ENCODE measurements at places on chromosomes 4 and X. TPM values are rescaled to one million over a fixed set of nuclear protein-coding genes. Genes with fewer than 3 reads are reported as not detected.

- no peak for DNase-seq
Measured at GRCh38 chrX:71210816-71211215, 12.2 kb upstream of the GJB1 start.

GRCh38 chr4:123380728-123381716 is 15.6 kb upstream of the SPRY1 start:
- no peak for DNase-seq

GRCh38 chr4:158193171-158193749 is 17.0 kb upstream of the TMEM144 start:
- peak; percentile 54 for DNase-seq

GRCh38 chrX:45788941-45789348 is 588.3 kb upstream of the DIPK2B start:
- peak; percentile 70 for DNase-seq

DNA sequence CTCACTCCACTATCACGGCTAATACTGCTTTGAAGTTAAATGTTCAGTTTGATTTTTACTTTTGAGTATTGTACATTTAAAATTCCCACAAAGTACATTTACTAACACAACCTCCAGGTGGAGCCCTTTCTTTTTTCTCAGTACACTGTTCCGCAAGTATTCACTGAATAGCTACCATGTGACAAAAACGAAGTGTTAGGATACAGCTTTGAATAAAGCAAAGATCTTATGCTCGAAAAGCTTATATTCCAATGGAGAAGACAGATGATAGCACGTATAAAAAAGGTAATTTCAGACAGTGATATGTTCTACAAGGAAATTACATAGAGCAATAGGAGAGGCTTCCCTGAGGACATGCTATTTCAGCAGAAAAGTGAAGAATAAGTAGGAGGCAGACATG is 60.7 kb upstream of the ABCG2 start:
- peak; percentile 71 for DNase-seq

GRCh38 chrX:118693843-118694242 is 33.6 kb upstream of the IL13RA1 start:
- DNase-seq, result no peak

DNA sequence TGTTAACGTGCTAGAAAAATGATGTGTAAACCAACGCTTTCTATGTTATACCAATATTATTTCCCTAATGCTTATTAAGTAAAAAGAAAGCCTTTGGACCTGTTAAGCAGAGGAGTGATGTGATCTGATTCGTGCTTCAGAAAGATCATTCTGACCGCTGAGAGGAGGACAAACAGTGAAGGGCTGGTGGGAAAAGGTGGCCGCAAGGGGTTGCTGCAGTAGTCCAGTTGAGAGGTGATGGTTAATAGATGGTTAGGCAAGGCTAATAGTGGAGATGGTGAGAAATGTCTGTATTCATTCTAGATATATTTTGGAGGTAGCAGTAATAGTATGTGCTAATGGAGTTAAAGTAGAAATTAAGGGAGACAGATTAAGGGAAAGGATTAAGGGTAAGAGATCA is 12.9 kb upstream of the VGLL1 start:
- peak; percentile 23 for DNase-seq

DNA sequence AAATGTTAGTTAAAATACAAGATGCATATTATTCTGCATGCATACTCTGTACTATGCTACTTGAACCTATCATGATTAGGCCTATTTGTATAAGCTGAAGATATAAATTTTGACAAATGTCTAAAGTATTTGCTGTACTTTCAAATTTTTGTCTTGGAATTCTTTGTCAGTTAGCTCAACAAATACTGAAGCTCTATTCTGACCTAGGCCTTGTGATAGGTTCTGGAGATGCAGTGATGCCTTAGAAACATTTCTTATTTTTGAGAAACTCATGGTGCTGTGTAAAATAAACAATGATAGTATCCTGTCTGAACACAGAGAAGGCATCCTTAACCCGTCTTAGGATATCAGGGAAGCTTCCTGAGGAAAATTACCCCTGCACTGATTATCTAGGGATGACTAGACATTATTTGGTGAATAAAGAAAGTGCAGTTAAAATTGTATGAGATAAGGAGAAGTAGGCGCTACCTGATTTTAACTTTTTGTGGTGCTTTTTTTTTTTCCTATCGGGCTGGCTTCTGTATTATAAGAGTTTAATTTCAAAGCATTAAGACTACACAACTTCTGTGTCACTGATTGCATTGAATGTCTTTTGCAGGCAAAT is 43.4 kb downstream of the MOB1B start:
- no peak for DNase-seq

DNA sequence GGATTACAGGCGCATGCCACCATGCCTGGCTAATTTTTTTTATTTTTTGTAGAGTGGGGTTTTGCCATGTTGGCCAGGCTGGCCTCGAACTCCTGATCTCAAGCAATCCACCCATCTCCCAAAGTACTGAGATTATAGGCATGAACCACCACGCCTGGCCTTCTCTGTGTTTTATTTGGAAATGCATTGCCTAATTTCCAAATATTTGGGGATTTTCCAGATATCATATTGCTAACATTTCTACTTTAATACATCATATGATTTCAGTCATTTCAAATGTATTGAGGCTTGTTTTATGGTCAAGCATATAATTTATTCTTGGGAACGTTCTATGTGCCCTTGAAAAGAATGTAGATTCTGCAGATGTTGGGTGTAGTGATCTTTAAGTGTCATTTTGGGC is 38.8 kb downstream of the FGF2 start:
- DNase-seq, result no peak

DNA sequence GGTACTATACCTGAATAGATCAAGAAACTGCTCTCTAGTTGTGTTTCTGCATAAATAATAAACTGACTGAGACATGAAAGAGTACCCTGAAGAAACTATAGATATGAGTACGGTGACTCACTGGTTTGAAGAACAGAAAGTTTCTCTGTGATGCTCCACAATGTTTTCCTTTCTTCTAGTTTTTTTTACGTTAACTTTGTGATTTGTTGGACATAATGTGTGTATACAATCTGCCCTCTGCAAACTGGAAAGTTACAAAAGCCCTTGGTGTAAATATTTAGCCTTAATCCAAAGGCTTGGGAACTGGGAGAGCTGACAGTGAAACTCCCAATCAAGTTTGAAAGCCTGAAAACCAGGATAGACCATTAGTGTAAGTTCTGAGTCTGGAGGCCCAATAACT is 31.6 kb upstream of the PAPSS1 start:
- DNase-seq, result no peak

DNA sequence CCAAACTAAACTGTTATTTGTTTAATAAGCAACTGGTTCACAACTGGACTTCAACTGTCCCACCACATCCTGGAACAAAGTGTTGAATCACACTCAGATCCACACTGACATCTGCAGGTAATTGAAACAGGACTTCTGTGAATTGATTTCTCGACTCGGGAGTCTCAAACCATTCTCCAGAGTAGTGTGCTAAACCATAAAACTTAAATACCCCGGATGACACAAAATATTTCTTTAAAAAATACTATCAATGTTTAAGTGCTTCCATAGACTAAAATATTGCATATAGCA is 95.4 kb upstream of the PLAC1 start:
- no peak for DNase-seq

DNA sequence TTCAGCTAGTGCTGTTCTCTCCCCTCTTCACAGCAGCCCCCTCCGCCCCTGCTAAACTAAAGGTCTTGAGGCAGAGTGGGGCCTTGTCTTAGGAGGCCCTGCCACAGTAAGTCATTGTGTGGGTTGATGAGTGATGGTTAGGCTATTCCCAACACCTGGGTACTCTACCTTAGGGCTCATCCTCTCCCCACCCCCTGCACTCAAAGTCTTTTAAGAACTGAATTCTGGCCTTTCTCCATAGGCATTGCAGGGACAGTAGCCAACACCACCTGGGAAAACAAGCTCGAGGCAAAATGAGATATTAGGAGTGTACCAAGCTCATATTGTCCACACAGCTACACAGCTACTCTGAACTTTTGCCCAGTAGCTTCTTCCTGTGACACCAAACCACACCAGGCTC is 42.5 kb downstream of the RAB40AL start:
- no peak for DNase-seq

- DNase-seq, result no peak
Measured at GRCh38 chr4:88027611-88028608, 20.5 kb downstream of the PKD2 start.

GRCh38 chrX:27675493-27675892 is 85.3 kb downstream of the DCAF8L2 start:
- DNase-seq, result no peak

- DNase-seq, result no peak
Measured at GRCh38 chr4:1763070-1763549, 30.0 kb upstream of the FGFR3 start.

- DNase-seq, result peak; percentile 25
Measured at GRCh38 chr4:158769175-158769921, 522 bp downstream of the FNIP2 start.

The KLHL34 gene
- total RNA-seq, result not detected

The PARM1 gene
- 1.1 TPM for total RNA-seq

The RADX gene
- total RNA-seq, result not detected

The PRDX4 gene
- total RNA-seq, result 89.7 TPM

The RHOXF2 gene
- not detected for total RNA-seq

The STS gene
- 2.6 TPM for total RNA-seq

The CLTRN gene
- total RNA-seq, result 0.13 TPM

The FSTL5 gene
- not detected for total RNA-seq

The SMIM10 gene
- not detected for total RNA-seq

The BST1 gene
- not detected for total RNA-seq

The ALAS2 gene
- total RNA-seq, result not detected

The MAGEA11 gene
- total RNA-seq, result not detected

The STATH gene
- not detected for total RNA-seq

All from HT-29 (cell line).